Jurkat, Clone E6-1 (cell line): ENCODE measurements at places on chromosomes 5 and 9.

DNA sequence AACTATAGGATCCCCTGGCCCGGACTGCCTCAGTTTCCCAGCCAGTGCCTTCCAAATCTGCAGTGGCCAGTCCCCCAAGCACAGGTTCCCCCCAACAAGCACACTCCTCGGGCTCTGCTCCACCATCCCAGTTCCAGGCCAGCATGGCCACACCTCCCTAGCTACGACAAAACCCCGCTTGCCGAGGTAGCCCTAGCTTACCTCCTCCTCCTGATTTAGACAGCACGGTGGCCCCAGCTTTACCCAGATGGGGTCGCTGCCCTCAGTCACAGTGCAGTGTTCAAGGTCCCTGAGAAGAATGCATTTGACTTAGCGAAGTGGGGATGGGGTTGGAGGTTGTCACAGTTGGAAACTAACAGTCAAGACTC lies 40.8 kb upstream of the GARNL3 start:
- no peak for DNase-seq

- no peak for DNase-seq
These were observed 42.0 kb upstream of the ALDH1B1 start for GRCh38 chr9:38350529-38350928.

GRCh38 chr5:146365618-146366017 lies 27.0 kb downstream of the POU4F3 start:
- no peak for DNase-seq

- DNase-seq, result no peak
These were observed 490.5 kb upstream of the ZNF608 start for GRCh38 chr5:125236981-125237380.

DNA sequence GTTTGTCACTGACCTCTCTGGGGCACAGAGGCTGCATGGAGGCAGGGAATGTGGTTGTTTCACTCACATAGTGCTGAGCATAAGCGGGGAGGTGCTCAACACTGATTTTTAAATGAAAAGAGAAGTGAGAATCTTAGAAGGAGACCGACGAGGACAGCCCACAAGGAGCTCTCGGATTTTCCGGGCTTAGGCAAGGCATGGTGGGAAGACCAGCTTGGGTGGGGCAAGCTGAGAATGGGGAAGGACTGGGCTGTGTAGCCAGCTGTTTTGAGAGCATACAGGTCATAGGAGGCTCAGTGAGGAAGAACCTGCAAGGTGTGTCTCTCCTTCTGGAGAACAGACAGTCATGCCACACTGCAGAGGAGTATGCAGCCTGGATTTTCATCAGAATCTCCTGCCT lies 86.0 kb upstream of the TNFSF8 start:
- DNase-seq, result no peak
